Activated naive CD4-positive, alpha-beta T cell treated with Interleukin-2 at 50 U/mL for 16 hours (primary cell): ENCODE measurements at places on chromosomes 5 and 9.

DNA sequence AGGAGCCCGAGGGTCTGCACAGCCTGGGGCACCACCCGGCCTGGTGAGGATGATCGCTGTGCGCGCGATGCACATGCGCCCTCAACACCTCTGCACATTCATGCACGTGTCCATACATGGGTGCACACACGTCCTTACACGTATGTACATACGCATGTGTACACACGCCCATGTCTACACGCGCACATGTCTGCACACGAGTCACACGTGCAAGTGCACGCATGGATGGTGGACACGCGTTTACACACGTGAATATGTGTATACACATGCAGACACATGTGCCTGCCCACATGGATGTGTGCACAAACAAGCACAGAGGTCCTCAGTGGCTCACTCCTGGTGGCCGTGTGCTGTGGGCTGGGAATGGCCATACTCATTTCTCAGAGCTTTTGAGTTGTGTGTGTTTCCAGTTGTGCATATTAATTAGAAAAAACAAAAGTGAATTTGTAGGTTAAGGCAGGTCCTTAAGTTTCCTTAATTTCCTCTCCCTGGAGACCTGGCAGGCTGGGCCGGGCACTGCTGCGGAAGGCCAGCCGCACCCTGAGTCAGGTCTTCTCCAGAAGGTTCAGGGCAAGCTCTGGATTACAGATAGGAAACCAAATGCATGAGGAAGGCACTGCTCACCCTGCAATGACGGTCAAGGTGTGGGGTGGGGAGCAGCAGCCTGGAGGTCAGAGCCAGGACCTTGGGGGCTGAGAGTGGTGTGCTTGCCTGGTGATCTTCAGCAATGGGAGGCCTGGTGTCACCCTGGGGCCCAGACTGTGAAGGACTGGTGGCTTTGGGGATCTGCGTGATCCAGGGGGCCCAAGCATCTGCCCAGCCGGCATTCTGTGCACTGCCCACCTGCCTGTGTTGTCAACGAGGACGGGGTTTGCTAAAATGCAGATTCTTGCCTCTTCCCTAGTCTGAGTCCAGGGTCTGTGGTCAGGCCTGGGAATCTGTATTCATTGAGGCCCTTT, 1.3 kb upstream of the RNU6ATAC start:
- DNase-seq, result peak; percentile 53

DNA sequence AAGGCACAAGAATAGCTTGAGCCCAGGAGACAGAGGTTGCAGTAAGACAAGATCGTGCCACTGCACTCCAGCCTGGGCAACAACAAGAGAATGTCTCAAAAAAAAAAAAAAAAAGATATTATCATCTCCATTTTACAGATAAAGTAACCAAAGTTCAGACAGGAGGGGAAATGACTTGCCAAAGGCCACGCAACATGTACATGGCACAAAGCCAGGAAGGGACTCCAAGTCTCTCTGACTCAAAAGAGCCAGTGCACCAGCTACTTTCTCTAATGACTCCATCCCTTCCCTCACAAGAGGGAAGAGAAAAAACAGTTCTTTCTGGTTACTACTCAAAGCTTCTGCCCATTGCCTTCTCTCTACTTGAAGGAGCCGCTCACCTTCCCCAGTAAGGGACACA, 34.1 kb downstream of the SIL1 start:
- DNase-seq, result no peak

DNA sequence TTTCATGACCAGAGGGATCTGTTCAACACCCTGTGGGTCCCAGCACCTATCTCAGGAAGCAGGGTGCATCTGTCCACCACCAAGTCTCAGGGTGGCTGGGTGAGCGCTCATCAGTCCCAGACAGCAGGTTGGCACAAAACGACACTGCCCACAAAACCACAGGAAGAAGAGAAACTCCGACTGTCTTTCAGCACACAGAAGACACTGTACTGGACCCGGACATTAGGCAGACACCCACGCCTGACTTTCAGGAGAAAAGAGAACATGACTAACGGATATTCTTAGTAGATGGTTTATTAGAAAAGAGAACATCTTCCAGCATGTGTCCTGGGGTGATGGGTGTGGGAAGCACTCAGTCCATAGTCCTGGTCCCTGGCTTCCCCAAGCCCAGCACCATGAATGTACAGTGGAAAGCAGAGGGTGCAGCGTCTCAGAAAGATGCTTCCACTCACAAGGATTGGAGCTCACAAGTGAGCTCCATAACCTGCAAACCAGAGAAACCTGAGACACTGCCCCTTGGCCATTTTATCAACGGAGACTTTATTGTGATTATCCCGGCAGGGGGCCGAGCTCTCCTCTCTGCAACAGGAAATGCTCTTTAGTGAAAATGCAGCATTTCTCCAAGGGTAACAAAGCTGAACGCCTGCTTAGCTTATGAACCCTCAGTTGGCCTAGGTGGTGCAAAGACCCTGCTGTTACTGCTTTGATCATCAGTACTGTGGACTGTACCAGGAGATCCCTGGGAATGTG, 35.8 kb upstream of the LCP2 start:
- peak; percentile 71 for DNase-seq

GRCh38 chr9:21070171-21070571, 7.6 kb downstream of the IFNB1 start:
- DNase-seq, result no peak

GRCh38 chr5:16291894-16292293, 112.3 kb upstream of the MARCHF11 start:
- no peak for DNase-seq

DNA sequence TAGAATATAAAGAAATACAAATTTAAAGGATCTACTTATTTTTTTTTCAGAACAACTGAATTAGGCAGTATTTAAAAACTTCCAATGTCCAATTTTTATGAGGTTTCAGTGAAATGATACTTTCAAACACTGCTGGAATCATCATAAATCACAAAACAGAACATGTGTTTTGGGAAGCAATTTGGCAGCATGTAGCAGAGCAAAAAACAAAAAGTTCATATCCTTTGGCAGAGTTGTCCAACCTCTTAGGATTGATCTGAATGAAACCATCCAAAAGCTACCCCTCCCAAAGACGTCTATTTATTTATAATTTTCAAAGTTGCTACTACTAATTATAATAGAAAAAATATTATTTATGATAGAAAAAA, 192.4 kb upstream of the PUM3 start:
- no peak for DNase-seq

- no peak for DNase-seq
Measured at GRCh38 chr5:88544136-88544645, 275.5 kb upstream of the TMEM161B start.

- no peak for DNase-seq
Measured at GRCh38 chr5:10315824-10316509, 8.3 kb upstream of the CMBL start.

DNA sequence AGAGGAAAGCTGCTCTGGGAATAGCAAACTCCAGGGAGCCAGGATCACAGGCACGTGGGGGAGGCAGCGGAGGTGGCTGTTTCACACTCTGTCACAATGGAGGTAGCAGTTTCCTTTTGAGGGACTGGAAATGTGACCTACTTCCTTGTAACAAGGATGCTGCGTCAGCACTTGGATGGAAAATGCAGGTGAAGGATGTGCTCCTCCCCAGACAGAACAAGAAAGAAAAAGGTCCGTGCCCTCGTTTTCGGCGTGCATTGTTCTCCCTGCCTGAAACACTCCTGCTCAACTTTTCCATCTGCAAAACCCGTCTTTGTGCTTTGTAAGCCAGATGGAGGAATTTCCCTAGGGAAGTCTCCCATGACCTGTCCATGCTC, 55.1 kb upstream of the SH3PXD2B start:
- DNase-seq, result no peak

DNA sequence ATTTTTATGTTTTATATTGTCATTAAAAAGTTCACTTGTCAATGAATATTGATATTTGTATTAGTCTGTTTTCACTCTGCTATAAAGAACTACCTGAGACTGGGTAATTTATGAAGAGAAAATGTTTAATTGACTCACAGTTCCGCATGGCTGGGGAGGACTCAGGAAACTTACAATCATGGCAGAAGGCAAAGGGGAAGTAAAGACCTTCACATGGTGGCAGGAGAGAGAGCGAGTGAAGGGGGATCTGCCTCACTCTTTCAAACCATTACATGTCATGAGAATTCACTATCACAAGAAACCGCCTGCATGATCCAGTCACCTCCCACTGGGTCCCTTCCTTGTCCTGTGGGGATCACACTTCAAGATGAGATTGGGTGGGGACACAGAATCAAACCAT, 27.4 kb downstream of the SRD5A1 start:
- no peak for DNase-seq

DNA sequence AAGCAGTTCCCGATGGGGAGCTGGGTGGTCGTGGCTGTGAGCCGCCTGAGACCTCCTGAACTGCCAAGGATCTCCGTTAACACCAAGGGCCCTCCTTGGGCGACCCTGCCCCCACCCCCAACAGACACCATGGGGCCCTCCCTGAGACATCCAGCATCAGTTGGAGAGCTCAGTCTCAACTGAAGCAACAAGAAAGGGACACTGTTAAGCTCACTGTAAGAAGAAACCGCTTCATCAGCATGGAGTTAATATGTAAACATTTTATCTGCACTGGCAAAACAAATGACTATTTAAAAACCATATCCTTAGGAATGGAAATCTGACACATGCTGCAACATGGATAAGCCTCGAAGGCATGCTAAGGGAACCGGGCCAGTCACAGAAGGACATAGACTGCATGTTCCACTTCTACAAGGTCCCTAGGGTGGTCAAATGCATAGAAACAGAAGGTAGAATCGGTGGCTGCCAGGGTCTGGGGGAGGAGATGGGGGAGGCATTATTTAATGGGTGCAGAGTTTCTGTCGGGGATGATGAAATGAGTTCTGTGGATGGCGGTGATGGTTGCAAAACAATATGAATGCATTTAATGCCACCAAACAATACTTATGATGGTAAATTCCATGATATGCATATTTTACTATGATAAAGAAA, 47.4 kb downstream of the ROR2 start:
- DNase-seq, result no peak

- no peak for DNase-seq
Measured at GRCh38 chr5:4614088-4614487, 526.0 kb upstream of the ADAMTS16 start.

- no peak for DNase-seq
Measured at GRCh38 chr9:3777137-3777536, 251.3 kb upstream of the RFX3 start.

DNA sequence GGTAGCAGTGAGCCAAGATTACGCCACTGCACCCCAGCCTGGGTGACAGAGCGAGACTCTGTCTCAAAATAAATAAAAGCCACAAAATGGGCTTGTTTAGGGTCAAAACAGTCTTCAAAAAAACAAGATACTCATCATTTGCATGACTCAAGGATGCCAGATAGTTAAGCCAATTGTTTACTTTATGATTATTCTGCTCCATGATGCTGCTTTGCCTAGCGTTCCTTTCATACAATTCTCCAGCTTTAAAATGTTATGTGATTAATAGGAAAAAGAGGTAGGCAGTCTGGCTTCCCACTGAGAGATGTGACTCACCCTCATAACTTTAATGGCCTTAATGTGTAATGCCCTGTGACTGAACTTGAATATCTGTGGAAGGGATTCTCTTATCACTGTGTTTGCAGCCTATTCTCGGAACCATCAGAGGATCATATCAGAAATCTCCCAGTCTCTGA, 364.6 kb upstream of the TRPC7 start:
- DNase-seq, result no peak
